ENCODE measurements at places on chromosomes 7 and 10.

GRCh38 chr10:115335366-115335765 is 242.2 kb downstream of the ATRNL1 start:
- no peak for DNase-seq

GRCh38 chr7:33836797-33837355 is 68.5 kb upstream of the BMPER start:
- DNase-seq = no peak

- DNase-seq = no peak
These were observed 145.2 kb downstream of the RNF133 start for GRCh38 chr7:122553761-122554160.

- no peak for DNase-seq
These were observed 13.8 kb downstream of the EN2 start for GRCh38 chr7:155471718-155472117.

- DNase-seq = no peak
These were observed 738.8 kb upstream of the POT1 start for GRCh38 chr7:125668321-125668993.

DNA sequence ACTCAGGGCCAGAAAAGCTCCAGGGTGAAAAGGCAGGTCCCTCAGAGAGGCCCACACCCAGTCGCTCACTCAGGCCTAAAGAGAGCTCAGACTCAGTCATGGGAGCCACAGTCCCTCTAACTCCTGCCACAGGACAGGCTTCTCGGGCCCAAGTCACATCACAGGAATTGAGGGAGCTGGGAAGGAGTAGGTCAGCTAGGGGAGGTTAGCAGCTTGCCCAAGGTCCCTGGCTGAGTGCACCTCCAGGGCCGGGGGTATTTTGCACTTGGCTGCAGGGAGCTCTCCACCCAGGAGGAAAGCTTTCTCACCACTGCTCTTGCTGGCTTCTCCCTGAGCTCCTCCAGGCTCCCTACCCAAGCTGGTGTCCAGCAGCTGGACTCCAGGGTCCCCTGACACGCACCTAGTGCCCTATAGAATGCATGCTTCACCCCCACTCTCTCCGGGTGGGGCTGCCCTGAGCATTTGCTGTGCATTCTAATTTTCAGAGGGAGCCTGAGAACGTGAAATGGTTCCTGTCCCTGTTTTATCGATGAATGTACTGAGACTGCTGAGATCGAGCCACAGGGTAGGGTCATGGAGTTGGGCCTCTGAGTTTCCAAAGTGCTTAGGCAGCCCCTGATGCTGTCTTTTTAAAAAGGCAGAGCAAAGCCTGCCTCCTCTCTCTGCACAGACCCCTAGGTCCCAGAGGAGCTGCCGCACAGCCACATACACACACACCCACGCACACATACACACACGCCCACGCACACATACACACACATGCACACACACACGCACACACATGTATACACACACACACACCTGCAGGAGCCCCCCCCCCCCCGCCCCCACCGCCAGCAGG is 37.9 kb upstream of the RET start:
- DNase-seq = no peak

- no peak for DNase-seq
These were observed 18.6 kb downstream of the FGFR2 start for GRCh38 chr10:121579656-121580055.
